WERI-Rb-1 (cell line): ENCODE measurements at places on chromosomes 7 and 10.
A peak's percentile ranks its signal among the peaks of the same experiment; 100 is the strongest.

GRCh38 chr7:26694141-26694540 lies 170.2 kb downstream of the SKAP2 start:
- DNase-seq: no peak

DNA sequence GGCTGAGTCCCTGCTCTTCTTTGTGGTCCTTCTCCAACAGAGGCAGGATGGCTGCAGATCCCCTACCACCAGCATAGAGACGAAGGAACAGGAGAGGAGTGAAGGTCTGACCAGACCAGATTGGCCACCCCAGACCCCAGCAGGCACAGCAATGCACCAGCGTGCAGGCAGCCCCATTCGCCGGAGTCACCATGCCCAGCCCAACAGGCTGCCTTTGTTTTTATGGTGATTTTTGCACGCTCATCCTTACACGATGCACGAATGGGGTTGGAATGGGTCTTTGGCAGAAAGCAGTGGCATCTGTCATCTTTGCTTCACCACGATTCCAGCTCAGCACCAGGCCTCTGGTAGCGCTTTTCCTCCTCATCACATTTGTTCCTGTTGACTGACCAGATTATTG lies 427.6 kb downstream of the INHBA start:
- no peak for DNase-seq

GRCh38 chr10:1486841-1487687 lies 250.3 kb downstream of the ADARB2 start:
- no peak for DNase-seq

DNA sequence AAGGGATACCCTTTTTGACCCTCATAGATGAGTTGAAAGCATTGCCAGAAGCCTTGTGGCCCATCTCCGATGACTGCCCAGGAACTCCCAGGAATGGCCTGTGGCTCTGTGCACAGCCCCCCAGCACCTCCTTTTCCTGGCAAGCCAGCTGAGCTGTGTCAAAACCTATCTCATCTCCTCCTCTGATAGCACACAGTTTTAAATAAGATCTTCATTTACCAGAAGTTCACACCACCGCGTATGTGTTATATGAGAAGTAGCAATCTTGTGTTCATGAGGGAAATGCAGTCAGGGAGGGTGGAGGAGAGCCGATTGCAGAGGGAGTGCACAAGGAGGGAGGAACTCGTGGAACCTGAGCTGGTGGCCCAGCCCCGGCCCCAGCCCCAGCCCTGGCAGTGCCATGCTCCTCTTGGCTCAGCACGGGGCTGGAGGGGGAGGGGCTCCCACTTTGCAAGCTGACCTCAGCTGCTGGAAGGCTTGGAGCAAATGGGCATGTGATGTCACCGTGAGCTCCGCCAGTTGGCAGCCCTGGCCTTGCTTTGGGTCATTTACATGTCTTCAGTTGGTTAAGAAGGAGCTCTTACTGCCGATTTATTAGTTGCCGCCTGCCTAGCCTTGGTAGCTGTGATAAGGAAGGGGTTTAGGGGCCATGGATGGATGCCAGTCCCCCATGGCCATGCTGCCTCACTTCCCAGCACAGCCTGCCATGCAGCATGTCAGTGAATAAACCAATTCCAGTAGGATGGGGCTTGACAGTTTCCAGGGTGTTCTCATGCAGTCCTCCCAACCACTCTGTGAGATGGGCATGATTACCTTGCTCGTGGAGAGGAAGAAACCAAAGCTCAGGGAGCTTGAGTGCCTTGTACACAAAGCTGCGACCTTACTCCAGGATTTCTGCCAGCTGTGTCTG lies 20.0 kb downstream of the UNC5B start:
- no peak for DNase-seq

- no peak for DNase-seq
Observed at GRCh38 chr10:122302315-122302714, 31.2 kb downstream of the BTBD16 start.

DNA sequence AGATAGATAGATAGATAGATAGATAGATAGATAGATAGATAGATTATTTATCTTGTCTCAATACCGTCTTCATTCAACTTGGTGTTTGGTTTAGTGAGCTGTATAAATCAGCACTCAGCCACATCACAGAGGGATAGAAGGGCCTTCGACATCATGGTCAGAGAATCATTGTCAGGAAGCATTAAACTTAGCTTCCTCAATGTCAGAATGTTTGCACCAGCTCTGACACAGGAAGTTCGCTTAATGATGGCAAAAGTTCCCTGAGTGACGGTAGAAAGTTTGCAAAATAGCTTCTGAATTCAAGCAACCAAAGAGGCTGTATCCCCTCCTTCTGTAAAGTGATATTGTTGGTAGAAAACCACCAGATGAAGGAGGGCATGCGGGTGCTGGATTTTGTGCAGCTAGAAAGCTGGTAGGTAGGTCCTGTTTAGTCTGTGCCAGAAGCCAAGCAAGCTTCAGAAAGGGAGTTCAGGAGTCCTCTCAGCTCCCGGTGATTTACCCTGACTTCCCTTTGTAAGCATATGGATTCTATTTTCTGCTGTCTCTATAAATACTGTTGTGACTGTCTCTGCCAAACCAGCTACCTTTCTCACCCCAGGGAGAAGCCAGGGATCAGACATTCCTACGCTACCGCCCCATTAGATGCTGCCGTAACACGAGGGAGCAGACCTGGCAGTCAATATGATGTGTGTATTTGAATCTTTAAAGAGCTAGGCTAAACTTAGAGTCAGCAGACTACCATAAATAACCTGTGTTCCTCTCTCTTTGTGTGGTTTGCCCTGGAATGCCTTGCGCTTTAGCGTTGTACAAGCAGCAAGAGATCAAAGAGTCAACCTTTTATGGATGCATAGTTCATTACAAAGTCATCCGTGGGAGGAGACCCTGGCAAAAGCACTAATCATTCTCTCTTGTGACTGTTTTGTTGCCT lies 200.5 kb upstream of the KIAA1217 start:
- no peak for DNase-seq

DNA sequence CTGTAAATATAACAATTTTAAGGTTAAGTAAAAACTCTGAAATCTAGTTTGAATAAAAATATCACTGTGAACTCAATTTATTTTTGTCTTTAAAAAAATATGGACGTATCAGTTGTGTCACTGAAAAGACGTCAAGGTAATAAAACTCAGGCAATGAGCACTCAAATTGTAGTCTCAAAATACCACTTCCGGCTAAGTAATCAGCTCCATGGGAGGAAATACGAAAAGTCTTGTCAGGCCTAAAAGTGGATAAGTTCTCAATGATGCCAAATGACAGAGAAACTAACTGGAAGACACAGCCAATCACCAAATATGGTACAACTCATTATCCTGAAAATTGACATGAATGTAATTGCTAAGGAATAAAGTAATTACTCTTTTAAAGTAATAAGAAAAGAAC lies 719 bp downstream of the CALN1 start:
- DNase-seq: no peak

DNA sequence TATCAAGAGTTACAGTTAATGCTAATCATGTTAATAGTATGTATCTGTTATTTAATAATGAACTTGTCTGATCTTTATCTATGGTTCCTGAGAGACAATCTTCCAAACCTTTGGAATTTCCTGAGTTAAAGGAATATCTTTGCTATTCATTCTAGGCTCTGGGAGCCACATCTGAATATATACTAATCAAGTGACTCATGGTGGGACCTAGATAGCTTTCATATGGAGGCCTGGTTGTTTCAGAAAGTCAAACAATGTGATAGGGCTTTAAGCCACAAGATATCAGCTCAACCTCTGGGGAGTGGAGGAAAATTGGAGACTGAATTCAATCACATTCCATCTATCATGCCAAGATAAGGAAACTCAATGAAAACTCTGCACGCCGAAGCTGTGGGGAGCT lies 746.4 kb downstream of the TNS3 start:
- DNase-seq: no peak

- peak; percentile 89 for DNase-seq
Observed at GRCh38 chr7:149753375-149754233, 19.8 kb downstream of the ZNF467 start.

- no peak for DNase-seq
Observed at GRCh38 chr7:146701166-146701565, 584.6 kb downstream of the CNTNAP2 start.

DNA sequence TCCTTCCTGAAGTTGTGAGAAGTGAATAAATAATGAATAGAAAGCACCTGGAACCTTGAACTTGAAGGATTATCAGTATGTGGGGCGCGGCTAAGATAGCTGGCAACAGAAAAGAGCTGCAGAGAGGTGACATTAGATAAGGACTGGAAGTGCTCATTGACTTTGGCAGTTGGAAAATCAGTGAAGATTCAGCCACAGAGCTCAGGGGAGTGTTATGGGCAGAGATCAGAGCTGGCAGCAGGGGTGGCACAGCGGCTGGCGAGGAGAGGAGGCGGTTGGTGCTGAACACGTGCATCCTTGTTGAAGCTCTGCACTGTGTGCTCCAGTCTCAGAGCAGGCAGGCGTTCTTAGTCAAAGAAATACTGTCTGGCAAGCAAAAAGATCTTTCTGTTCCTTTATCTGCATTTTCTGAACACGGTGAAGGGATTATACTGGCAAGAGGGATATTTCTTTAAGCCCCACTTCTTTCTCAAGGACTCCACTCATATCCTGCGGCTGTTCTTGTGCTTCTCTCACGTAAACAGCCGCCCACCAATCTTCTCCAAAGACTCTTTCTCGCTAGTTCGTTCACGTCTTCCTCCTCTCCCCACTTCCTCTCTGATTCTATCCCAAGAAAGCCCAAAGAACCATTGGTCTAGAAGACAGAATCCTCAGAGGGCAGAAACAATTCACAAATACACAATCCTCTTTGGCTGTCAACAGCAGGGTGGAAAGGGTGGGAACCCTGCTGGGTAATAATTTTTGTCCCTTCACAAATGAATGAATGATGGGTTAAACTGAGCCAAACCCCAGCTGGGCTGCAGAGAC lies 38.6 kb upstream of the ADD3 start:
- DNase-seq: no peak

GRCh38 chr10:48996-49395 lies at the start of gene TUBB8:
TSS of gene TUBB8 (minus strand) at chr10:49296. CDS start at chr10:49238, 58 bp downstream.
- no peak for DNase-seq

GRCh38 chr10:8616166-8616565 lies 561.7 kb downstream of the GATA3 start:
- no peak for DNase-seq

GRCh38 chr10:124745673-124746072 lies 1.5 kb upstream of the FAM53B start:
- no peak for DNase-seq

GRCh38 chr7:130263130-130263529 lies 3.5 kb upstream of the CPA2 start:
- peak; percentile 37 for DNase-seq

- no peak for DNase-seq
Observed at GRCh38 chr10:70954381-70955176, 66.2 kb upstream of the PCBD1 start.

DNA sequence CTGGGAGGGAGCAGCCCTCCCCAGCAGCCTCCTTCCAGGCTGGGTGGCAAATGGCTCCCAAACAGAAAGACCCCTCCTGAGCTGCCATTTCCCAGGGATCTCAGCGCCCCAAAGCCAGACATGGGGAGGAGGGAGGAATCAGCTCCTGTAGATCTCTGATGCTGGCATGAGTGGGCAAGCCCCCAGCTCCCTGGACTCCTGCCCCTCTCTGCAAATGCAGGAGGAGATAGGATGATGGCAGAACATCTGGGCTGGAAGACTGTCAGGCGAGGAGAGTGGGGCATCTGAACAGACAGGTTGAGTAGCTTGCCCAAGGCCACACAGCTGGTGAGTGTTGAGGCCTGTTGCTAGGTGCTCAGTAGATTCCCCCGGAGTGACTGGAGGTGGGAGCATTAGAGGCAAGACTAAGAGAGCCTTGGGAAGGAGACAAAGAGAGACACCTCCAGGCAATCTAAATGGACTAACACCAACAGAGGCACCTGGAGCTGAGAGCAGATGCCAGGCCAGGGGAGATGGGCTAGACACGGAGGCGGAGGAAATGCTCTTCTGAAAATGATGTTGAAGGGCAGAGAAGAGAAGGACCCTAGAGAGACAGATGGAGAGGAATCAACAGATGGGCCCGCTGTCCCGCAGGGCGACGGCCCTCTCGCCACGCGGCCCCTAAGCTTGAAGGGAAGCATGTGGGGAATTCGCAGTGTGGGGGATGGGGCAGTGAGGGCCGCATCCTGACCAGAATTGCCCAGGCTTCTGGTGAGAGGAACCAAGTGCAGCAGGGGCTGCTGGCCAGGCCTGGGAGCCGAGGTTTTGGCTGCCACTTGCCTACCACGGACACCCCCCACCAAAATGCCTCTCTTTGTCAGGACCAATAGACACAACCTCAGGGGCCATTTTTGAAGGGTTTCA lies 84.8 kb upstream of the LRRC4 start:
- DNase-seq: peak; percentile 85

DNA sequence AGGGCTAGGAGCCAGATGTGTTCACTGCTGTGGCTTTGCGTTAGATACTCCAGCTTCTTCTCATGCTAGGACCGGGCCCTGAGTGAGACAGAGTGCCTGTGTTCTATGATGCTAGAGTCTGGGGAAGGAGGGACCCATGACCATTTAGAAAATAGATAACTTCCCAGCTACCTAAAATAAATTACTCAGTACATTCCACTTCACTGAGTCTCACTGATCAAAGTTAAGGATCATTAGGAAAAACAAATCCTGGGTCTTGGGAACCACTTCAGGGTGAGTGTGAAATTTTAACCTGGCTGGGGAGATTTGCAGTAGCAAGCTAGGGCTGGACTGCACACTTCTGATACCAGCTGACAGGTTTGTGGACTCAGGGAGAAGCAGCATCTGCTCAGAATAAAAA lies 138.1 kb downstream of the EMX2 start:
- DNase-seq: no peak

- DNase-seq: no peak
Observed at GRCh38 chr10:127997937-127998336, 91.0 kb downstream of the PTPRE start.

- peak; percentile 60 for DNase-seq
Observed at GRCh38 chr7:76294344-76295024, 8.0 kb upstream of the HSPB1 start.

DNA sequence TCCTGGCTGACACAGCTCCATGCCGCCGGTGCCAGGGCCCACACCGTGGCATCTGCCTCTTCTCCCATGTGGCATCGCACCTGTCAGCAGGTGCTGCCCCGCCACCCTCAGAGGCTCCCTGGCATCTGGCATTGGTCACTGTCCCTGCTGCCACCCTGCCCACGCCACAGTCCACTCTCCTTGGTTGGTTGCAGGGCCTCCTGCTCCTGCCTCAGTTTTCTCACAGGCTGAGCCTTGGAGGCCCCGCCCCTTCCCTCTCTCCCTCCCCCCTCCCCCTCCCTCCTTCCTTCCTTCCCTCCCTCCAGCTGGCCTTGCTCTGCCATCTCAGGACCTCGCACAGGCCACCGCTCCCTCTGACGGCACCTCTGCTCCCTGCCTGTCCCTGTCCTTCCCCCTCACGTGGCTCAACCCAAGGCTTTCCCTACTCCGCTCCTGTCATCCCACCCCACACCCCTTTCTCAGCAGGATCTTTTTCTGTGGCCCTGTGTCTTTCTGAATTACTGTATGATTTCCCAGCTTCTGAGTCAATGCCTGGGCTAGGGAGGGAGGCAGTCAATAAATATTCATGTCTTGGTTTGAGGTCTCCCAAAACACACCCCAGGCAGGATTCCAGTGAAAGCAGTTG lies 87.4 kb downstream of the INPP5A start:
- DNase-seq: no peak

GRCh38 chr7:69780379-69780778 lies 182.1 kb downstream of the AUTS2 start:
- DNase-seq: no peak
